Heart right ventricle (tissue), 16 donors: ENCODE measurements at places on chromosomes 2 and 18. TPM values are rescaled to one million over a fixed set of nuclear protein-coding genes. Genes with fewer than 3 reads are reported as not detected.

Gene GPR75
- 0.51 TPM for polyA plus RNA-seq

Gene ATP6V1C2
- polyA plus RNA-seq: 2.1 TPM

Gene FEV
- polyA plus RNA-seq: not detected

Gene TFPI
- 27.1 TPM for polyA plus RNA-seq

Gene KCNE4
- polyA plus RNA-seq: 2.4 TPM

Gene FAP
- 2.7 TPM for polyA plus RNA-seq

Gene ANAPC1
- 4.4 TPM for polyA plus RNA-seq

Gene NOL4
- not detected for polyA plus RNA-seq

Gene EDAR
- polyA plus RNA-seq: not detected

Gene SERPINB10
- not detected for polyA plus RNA-seq

Gene DAW1
- 0.22 TPM for polyA plus RNA-seq

Gene SLC16A14
- 1.0 TPM for polyA plus RNA-seq

Gene NFU1
- polyA plus RNA-seq: 87.4 TPM

Gene ALK
- polyA plus RNA-seq: not detected

Gene ZNF396
- 0.73 TPM for polyA plus RNA-seq

Gene EGR4
- not detected for polyA plus RNA-seq

Gene RTKN
- 25.5 TPM for polyA plus RNA-seq

Gene TCF23
- polyA plus RNA-seq: 0.09 TPM

Gene ADRA2B
- 5.2 TPM for polyA plus RNA-seq

Gene ST6GAL2
- polyA plus RNA-seq: 0.15 TPM

Gene PDE1A
- 4.9 TPM for polyA plus RNA-seq

Gene HOXD8
- polyA plus RNA-seq: 0.35 TPM

Gene GPN1
- polyA plus RNA-seq: 25.6 TPM

Gene CYB5A
- polyA plus RNA-seq: 47.5 TPM

Gene B4GALT6
- polyA plus RNA-seq: 0.61 TPM

Gene NT5DC4
- not detected for polyA plus RNA-seq

Gene TXNL4A
- 144 TPM for polyA plus RNA-seq

Gene TEX44
- polyA plus RNA-seq: not detected

Gene STK17B
- 2.0 TPM for polyA plus RNA-seq

Gene COL5A2
- polyA plus RNA-seq: 11.6 TPM

Gene TUBA3E
- 48.3 TPM for polyA plus RNA-seq

Gene SLC38A11
- 3.0 TPM for polyA plus RNA-seq

Gene SLC39A10
- 5.9 TPM for polyA plus RNA-seq

Gene CCDC148
- 0.07 TPM for polyA plus RNA-seq

Gene CNTNAP5
- polyA plus RNA-seq: not detected

Gene ABCG8
- polyA plus RNA-seq: 0.15 TPM

Gene STARD7
- 312 TPM for polyA plus RNA-seq

Gene GPR39
- not detected for polyA plus RNA-seq

Gene SEPTIN2
- 128 TPM for polyA plus RNA-seq

Gene EFEMP1
- polyA plus RNA-seq: 46.9 TPM

Gene ANXA4
- 20.2 TPM for polyA plus RNA-seq

Gene TUBA4B
- not detected for polyA plus RNA-seq

Gene CTLA4
- polyA plus RNA-seq: 0.13 TPM

Gene ACTR3
- polyA plus RNA-seq: 68.8 TPM

Gene CREG2
- not detected for polyA plus RNA-seq

Gene TNP1
- polyA plus RNA-seq: not detected

Gene CELF4
- 0.07 TPM for polyA plus RNA-seq

Gene NCKAP5
- 5.5 TPM for polyA plus RNA-seq
